ENCODE measurements at places on chromosomes 5 and 9. TPM values are rescaled to one million over a fixed set of nuclear protein-coding genes. Genes with fewer than 3 reads are reported as not detected.
A peak's percentile ranks its signal among the peaks of the same experiment; 100 is the strongest.

The COQ4 gene
- 44.2 TPM for polyA plus RNA-seq

The OBP2B gene
- polyA plus RNA-seq, result not detected

The SEMA5A gene
- polyA plus RNA-seq, result 25.1 TPM

The OTP gene
- not detected for polyA plus RNA-seq

The PCDHAC1 gene
- polyA plus RNA-seq, result 0.34 TPM

The TAF11L5 gene
- polyA plus RNA-seq, result not detected

The TTC1 gene
- 56.0 TPM for polyA plus RNA-seq

The ARID3C gene
- polyA plus RNA-seq, result not detected

The SURF4 gene
- 152 TPM for polyA plus RNA-seq

DNA sequence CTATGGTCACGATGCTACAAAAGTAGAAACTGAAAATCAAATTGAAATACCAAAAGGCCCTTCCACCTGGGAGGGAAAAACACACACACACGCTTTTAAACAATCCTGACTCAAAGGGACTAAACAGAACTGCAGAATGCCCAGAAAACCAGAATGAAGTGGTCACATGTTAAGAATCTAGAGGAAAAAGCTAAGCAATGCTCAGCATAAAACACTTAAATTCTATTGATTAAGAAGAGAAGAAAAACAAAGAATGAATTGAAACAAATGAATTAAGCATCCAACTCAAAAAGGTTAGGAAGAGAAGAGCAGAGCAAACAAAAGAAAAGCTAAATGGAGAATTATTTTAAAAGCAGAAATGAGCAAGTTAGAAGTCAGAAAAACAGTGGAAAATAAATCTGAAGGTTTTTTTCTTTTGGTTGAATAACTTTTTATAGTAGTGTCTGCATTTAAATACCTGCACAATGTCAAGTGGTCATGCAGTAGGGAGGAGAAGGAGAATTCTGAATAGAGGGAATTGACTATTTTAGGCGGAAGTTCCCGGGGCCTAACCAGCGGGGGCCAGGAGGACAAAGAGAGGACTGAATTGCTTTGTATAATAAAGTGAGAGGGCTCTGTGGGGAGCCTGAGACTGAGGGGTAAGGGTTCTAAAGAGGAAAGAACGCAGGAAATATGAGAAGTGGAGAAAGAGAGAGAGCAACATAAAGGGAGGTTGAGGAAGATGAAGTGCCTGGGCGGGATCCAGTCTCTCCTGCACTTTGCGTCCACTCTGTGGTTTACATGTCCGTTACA, 146.8 kb downstream of the ATPSCKMT start:
- no peak for DNase-seq

DNA sequence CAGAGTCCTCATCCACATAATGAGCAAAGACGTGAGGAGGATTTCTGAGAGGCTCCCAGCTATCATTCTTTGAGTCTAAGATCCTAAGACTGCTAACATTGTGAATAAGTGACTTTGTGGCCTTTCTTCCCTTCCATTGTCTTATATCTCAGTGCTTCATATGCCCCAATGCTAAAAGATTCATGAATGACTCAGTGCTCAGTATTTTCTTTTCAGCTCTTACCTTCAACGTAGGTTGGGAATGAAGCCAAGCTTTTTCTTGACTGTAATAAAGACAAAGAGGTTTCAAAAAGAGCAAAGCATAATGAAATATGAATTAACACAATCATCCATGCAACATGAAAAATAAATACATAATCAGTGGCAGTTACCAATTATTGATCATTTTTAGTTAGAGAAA, 146.4 kb downstream of the ENTREP1 start:
- no peak for DNase-seq

DNA sequence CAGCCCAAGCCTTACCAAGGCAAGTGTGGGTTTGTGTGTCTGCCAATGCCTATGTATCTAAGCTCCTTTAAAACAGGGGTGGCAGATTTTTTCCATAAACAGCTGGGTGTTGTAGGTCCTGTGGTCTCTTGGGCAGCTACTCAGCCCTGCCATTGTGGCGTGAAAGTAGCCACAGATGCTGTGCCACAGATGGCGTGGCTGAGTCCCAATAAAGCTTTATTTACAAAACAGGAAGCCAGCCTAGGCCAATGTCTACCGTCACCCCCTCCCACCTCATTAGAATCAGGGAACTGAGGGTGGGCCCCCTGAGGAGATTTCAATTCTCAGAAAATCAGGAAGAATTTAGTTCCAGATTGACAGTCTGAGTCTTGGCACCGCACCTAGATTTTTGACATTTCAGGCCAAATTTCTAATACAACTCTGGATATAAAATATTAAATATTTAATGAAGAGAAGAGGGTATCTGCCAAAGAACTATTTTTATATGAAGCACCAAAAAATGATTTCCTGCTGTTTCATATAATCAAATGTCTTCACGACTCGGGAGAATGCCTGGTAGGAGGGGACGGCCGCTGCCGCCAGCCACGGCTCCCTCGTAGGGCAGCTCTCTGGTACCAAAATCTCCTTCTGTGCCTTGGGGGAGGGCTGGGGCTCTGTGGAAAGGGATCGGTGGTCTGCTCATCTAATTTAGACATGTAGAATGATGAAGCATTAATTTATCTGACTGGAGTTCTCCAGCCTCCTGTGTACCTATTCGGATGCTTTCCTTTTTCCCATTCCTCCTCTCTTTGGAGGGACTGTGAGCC, 420.9 kb downstream of the IRX2 start:
- DNase-seq, result peak; percentile 46

DNA sequence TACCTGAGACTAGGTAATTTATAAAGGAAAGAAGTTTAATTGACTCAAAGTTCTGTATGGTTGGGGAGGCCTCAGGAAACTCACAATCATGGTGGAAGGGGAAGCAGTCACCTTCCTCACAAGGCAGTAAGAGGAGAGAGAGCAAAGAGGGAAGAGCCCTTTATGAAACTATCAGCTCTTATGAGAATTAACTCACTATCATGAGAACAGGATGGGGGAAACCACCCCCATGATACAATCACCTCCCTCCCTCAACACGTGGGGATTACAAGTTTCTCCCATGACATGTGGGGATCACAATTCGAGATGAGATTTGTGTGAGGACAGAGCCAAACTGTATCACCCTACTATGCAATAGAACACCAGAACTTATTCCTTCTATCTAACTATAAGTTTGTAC, 27.9 kb downstream of the CD274 start:
- DNase-seq, result no peak

DNA sequence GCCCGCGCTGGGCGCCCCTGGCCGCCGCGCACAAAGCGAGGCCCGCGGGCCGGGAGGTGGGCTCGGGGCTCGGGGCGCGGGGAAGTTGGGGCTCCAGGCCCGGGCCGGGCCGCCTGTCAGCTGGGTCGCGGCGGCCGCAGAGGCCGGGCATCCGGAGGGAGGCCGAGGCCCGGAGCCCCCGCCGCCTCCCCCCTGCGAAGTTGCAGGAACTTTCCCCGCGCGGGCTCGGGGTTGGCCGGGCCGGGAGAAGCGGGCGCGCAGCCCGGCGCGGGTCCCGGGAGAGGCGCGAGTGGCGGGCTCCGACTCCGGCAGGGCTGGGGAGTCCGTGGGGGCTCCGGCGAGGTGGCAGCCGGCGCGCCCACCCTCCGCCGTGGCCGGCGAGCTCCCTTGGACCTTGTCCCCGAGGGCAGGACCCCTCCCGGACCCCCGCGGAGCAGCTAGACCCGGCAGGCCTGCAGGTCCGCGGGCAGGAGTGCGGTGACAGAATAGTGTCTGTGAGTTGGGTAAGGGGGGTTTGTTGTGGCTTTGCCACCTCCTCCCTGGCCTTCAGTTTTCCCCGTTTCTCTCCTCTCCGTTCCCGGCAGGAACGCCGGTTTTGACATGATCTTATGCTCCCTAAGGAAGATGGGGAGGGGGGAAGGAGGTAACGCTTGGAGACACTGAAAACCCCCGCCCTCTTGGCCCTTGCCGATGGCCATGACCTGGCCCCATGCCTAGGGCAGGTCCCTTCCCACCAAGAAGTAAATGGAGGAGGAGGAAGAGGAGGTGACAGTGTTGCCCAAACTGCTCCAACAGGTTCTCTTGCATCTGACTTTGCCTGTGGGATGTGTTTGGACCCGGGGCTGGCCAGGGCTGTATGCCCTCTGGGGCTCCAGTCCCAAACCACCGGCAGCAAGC, 942 bp downstream of the PHF2 start:
- DNase-seq, result no peak

DNA sequence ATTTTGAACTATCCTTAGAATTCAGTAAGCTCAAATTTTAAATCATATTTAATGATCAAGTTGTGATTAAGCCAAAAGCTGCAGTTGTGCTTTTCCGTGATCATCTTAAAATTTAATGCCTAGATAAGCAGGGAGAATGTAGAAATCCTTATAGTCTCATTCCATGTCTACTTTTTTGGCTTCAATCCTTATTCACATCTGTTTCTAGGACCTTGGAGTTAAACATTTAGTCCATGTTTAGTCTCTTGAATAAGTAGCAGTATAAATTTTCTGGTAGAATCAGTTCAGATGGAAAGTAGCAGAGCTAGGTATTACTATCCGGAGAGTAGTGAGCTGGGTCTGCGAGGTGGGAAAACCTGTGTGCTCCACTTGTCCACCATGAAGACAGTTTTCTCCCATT, 59.3 kb upstream of the RIOK2 start:
- peak; percentile 21 for DNase-seq

DNA sequence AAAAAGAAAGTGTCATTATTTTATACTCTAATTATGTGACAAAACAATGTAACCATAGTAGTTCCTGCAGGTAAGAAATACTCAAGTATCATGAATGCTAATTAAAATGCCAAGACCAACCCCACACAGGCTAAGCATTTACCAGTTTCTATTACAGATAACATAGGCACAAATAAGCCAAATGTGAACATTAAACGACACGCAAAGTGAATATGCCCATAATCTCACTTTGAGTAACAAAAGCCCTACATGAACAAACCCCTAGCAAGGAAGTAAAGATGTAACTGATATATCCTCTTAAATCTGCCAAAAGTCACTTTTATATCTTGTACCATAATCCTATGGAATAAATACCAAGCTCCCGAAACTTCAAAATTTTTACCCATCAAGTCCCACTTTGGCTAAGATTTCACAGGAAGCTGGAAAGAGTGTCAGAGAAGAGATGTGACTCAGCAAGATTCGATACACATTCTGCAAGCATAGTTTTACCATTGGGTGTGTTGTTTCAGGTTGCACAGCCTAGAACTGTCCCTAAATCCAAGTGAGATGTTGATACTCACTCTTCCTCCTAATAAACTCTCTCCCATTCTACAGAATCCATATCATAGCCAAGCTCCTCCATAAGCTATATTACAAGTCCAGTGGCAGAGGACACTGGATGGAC, 28.8 kb downstream of the TRPM6 start:
- no peak for DNase-seq

DNA sequence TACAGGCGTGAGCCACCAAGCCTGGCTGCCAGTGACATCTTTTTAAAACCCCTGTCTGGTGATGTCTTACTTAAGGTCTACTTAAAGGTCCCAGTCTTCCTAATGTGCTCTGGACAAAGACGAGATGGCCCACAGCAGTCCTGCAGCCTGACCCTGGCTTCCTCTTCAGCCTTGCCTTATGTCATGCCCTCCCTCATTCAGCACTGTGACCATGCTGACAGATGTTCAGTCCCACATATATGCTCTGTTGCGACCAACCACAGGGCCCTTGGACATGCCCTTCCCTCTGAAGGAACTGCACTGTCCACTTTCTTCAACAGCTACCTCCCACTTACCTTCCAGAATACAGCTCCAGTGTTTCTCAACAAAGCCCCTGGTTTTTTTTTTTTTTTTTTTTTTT, 172.8 kb upstream of the PANK3 start:
- no peak for DNase-seq

- no peak for DNase-seq
These were observed 60.9 kb downstream of the ZNF354C start for GRCh38 chr5:179120951-179121666.

GRCh38 chr9:89743216-89743572, 138.4 kb downstream of the GADD45G start:
- DNase-seq, result no peak

DNA sequence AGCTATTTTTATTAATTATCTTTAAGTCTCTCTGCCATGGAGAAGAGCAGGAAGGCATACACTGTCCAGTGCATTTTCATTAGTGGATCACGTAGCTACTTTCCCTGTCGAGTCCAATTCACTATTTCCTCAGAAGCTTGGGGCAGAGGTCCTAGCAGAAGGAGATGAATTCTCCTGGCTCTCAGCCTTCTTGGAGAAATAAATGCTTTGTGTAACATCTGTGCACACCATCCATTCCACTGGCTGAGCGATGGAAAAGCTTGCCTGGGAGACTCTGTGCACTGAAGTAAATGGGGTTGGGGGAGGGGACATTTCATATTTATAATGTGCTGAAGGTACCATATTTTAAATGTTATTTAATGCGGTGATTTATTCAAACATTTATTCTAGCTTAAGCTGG, 23.4 kb downstream of the PROP1 start:
- DNase-seq, result no peak

- DNase-seq, result no peak
These were observed 144.5 kb downstream of the AOPEP start for GRCh38 chr9:94870793-94871558.

GRCh38 chr9:121450241-121450640, 49.4 kb downstream of the GGTA1 start:
- DNase-seq, result no peak

DNA sequence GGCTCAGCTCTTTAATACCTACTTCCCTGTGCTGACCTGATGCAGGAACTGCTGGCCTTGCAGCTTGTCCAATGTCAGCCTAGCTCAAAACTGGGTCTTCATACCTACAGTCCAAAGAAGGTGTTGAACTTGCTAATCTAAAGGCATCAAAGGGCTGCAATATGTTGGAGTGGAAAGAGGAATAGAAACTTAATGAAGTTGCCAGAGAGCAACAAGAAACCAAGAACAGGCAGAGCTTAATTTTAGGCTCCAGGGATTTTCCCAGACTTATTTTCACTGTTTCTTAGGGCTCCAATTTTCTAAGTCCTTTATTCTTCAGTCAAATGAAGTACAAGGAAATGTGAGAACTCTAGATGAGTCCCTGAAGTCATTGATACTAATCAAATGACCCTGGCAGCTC, 17.6 kb upstream of the ERCC6L2 start:
- DNase-seq, result no peak

DNA sequence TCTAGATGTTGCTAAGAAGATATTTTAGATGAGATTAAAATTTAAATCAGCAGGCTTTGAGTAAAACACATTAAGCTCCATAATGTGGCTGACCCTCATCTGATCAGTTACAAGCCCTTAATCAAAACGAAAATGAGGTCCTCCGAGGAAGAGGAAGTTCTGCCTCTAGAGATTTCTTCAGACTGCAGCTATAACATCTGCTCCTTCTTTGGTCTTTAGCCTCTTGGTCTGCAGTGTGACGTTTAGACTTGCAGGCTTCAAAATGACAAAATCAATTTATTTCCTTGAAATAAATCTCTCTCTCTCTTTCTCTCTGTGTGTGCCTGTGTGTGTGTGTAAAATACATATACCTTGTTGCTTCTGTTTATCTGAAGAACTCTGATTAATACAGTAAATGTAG, 1429.8 kb upstream of the CDH9 start:
- DNase-seq, result no peak

DNA sequence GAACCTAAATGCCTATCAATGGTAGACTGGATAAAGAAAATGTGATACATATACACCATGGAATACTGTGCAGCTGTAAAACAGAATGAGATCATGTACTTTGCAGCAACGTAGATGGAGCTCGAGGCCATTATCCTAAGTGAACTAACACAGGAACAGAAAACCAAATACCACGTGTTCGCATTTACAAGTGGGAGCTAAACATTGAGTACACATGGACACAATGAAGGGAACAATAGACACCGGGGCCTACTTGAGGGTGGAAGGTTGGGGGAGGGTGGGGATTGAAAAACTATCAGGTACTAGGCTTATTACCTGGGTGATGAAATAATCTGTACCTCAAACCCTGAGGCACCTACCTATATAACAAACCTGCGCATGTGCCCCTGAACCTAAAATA, 22.4 kb upstream of the DEPDC1B start:
- no peak for DNase-seq

- no peak for DNase-seq
These were observed 227.5 kb upstream of the NR4A3 start for GRCh38 chr9:99594056-99594780.
